ENCODE measurements at places on chromosomes 1 and 21. TPM values are rescaled to one million over a fixed set of nuclear protein-coding genes. Genes with fewer than 3 reads are reported as not detected.
A peak's percentile ranks its signal among the peaks of the same experiment; 100 is the strongest.

DNA sequence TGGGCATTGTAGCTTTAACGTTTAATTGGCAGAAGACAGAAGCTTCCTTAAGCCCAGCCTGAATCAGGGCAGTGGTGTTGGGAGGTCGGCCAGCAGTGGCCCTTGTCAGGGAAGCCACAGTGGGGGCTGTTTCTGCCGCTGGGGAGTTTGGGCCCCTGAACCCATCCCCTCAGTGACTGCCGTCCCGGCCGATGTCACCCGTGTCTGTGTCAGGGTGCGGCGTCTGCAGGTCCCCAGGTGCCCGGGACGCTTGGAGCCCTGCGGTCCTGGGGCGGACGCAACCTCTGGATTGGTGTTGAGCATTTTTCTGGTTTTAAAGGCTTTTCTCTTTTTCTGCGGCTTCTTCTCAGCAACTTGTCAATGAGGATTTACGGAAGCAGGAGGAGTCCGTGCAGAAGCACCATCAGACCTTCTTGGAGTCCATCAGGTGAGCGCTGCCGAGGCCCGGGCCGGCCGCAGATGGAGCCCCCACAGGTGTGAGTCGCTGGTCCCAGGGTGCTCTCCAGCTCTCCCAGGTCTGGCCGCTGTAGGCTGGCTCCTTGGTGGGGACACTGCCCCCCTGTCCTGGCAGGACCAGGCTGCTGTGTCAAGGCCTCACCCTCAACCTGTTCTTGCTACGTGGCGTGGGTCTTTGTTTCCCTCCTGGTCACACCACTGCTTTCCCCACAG, 2.3 kb downstream of the ATAD3C start:
- DNase-seq: no peak

DNA sequence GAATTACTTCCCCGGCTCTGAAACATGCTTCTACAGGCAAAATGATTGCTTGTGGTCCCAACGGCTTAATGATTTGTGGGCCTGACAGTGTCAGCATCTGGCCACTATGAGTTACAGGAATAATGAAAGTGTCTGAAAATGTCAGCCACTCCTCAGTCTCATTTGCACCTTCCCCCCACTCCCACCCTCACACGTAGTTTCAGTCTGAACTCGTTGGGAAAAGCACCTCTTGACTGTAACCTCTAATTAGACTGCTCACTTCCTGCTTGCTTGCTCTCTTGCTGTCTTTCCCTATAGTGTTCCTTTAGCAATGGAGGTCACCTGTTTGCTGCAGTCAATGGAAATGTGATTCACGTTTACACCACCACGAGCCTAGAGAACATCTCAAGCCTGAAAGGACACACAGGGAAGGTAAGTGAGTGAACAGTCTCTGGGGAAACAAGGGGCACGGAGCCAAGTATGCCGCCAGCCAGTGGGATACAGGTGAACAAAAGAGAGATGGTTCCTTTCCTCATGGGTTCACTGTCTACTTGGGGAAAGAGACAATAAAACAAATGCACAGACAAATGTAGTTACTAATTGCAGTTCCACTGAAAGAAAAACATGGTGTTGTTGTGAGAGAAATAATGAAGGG, 27.1 kb downstream of the CFAP57 start:
- no peak for DNase-seq

GRCh38 chr1:203549309-203549708, 55.4 kb downstream of the OPTC start:
- no peak for DNase-seq

DNA sequence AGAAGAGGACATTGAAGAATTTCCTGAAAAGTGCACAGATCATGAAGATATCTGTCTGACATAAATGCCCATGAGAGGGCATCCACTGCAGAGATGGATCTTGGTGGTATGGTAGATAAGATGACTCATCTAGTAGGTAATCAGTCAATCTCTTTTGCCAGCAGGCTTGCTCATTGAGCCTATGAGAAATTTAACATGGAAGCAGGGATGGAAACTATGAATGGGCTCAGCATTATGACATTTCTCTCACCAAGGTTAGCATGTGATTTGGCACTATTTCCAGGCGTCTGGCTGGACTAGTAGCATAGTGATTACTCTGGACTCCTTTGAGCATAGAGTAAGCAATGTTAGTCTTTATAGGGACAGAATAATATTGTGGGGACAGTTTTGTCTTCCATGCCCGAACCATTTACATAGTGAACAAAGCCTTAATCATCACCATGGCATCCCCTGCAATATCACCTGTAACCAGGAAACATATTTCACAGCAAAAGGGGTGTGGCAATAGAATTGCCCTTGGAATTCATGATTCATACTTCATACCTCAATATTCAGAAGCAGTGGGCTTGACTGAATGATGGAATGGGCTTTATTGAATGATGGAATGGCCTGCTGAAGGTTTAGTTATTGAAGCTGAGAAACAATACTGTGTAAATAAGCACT, 7.3 kb downstream of the OR2C3 start:
- no peak for DNase-seq

The SPRR2A gene
- total RNA-seq: not detected

The TSTD1 gene
- 70.9 TPM for total RNA-seq

The PGLYRP4 gene
- total RNA-seq: not detected

- peak; percentile 63 for DNase-seq
Observed at GRCh38 chr1:2968471-2968881, 52.8 kb upstream of the ACTRT2 start.

DNA sequence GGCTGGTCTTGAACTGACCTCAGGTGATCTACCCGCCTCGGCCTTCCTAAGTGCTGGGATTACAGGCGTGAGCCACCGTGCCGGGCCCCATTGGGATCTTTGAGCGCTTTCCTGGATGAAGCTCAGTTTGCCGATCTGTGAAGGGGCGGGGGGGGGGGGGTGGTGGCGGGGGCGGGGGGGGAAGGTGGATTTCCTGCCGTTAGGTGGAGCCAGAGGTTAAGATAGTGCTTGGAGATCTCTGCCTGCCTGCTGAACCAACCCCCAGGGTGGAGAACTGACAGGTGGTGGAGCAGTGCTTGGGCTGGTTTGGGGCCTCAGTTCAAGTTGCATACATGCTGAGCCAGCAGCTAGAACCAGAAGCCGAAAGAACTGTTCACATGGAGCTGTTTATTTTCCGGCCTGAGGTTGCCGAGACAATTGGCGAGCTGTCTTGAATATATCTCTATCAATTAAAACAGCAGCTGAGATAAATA, 1.7 kb downstream of the TMCC2 start:
- DNase-seq: peak; percentile 46

DNA sequence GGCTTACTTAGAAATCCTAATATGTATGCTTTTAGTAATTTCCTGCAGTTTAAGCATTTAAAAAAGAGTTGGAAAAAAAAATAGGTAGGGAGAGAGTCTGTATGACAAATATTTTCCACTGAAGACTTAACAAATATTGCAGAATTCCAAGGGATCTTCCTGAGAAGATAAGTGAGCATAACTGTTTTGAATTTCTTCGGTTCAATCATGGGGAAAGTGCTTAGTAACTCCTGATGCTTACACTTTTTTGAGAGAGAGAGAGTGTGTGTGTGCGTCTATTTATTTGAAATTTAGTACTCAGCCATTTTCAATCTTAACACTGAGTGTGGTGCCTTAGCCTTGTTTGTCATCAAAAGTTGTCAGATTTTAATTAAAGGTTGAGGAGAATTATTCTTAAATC, 18.5 kb downstream of the SON start:
- no peak for DNase-seq

The BTBD8 gene
- total RNA-seq: 8.5 TPM

The LRRC53 gene
- total RNA-seq: not detected

GRCh38 chr1:3768811-3769390, 3.6 kb upstream of the SMIM1 start:
- DNase-seq: no peak

The BSND gene
- not detected for total RNA-seq

- DNase-seq: no peak
Observed at GRCh38 chr1:27074175-27074780, 61.6 kb upstream of the TENT5B start.

DNA sequence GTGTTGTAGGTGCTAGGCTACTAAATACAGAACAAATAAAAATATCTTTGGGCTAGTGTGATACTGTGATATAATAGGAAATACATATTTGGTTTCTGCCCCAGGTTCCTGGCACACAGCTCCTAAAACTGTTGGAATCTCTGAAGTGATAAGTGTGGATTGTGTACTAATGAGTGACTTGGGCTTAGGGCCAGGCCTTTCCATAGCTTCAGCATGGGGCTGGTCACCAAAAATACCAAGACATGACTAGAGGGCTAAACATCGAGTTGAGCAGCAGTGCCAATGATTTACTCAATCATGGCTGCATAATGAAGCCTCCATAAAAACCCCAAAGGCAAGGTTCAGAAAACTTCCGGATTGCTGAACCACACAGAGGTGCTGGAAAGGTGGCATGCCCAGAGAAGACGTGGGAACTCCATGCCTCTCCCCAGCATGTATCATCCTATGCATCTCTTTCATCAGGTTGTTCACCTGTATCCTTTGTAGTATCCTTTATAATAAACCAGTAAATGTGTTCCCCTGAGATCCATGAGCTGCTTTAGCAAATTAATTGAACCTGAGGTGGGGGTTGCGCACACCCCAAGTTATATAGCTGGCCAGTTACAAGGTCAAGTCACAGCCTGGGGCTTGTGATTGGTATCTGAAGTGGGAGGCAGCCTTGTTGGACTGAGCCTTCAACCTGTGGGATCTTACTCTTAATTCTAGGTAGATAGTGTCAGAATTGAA, 51.6 kb downstream of the ZMYM4 start:
- DNase-seq: no peak

The XKR8 gene
- 10.9 TPM for total RNA-seq

DNA sequence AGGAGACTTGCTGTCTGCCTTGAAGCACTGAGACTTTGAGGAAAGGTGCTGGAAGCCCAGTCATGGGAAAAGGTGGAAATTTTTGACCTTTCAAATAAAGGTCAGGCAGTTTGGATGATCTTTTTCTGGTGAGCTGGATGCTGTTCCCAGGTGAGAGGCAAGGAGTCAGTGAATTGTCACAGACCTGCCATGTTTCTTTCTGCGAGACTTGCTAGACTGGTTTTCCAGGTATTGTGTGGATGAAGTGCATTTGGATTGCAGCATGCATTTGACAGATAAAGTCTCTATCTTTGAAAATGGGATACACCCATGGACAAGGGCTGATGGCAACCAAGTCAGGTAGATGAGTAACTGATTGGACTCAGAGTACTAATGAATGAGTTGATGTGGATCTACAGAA, 65.7 kb upstream of the NHLH2 start:
- peak; percentile 60 for DNase-seq

- DNase-seq: no peak
Observed at GRCh38 chr1:203600782-203601513, 25.7 kb upstream of the ATP2B4 start.

DNA sequence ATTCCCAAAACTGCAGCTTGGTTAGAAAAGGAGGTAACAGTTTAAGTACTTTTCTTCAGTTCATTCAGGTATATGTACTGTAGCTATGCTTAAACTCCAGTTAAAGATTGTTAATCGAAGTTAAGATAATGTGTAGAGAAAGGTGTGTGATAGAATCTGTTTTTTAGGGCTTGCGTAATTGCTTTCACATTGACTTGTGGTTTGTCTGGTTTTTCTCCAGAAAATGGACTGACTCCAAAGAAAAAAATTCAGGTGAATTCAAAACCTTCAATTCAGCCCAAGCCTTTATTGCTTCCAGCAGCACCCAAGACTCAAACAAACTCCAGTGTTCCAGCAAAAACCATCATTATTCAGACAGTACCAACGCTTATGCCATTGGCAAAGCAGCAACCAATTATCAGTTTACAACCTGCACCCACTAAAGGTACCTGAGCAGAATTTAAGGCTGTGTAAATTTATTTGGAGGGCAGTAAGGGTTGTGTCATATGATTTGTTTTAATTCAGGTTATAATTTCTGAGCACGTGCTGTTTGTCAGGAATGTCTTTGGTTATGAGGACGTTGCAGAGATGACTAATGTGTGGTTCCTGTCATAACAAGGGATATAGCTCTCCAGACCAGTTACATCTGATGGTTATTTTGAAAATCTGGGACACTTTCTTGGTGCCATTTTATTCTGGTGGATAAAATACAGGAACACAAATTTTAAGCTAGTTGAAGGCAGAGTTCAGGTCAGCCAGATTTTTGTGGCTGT, 26.0 kb downstream of the ATF6 start:
- DNase-seq: no peak

- DNase-seq: no peak
Observed at GRCh38 chr21:35203093-35203977, 154.2 kb upstream of the RUNX1 start.

DNA sequence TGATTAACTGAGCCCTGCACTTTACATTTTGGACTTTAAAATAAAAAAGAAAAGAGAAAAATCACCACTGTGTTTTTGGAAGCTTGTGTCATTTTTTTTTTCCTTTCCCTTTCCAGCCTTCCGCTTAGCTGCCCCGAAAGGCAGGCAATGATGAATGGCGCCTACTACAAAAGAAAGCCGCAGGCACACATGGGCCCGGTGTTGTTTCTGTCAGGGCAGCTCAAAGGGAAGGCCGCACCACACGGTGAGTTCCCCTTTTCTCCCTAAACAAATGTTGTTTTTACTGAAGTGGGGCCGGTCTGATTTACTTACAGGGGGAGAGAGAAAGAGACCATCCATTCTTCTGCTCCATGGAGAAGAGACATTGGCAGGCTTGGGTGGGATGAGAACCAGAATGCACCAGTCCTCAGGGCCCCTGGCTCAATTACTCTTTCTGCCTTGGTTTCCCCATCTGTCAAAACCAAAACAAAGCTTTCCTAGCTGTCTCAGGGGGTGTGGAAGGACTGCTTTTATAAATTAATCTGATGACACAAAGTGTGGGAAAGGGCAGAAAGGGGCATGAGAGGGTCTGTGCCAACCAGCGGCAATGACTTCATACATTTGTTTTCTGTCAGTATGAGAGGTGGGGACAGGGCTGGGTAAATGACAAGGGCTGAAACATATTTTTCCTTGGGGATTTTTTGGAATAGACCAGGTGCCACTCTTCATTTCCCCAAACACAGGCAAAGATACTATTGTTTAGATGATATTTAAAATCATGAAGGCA, 91.4 kb upstream of the PLXNA2 start:
- DNase-seq: no peak

DNA sequence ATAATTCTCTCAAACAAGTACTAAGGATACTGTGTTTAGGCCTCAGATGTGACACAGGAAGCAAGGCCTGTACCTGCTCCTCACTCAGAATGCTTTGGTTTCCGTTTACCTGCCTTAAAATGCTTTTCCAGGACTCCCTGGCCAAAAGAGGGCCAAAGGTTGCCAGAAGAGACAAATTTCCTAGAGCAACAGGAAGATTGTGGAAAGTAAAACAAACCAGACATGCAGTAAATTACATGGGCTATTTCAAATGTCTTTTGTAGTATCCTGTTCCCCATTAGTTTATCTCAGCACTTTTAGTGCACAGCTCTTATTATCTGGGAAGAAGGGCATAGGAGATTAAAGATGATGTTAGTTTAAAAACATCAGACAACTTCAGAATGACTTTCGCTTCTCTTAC, 280.0 kb downstream of the NFIA start:
- DNase-seq: no peak
